ENCODE measurements at places on chromosomes 11 and 22.

GRCh38 chr11:125946712-125947418 is 1.0 kb downstream of the VSIG10L2 start:
- DNase-seq, result no peak

DNA sequence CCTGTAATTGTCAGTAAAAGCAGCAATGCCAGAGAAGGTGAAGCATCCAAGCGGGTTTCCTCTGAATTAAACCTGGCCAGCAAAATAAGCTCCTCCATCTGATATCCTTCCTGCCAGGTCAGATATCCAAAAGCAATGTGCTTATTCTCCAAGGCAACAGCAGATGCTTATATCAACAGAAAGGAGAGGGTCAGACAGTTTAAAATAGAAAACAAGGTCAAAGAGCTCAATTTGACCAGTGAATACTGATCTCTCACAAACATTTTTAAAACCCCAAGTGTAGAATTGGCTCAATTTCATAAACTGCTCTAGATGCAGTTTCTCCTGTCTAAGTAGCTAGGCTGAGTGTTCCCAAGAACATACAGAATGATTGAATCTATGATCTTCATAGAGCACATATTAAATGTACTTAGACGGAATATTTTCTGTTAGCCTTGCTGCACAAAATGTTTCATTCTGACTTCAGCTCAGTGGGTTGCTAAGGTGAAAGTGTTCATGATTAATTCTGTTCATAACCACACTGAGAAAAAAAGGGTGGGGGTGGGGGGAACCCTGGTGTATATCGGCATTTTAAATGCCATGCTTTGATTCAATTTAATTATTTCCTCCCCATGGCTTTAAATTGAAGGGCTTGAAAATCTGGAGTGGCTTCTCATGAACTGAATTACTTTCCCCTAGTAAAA is 174.2 kb upstream of the ARHGAP20 start:
- no peak for DNase-seq

- no peak for DNase-seq
Measured at GRCh38 chr11:24134879-24135589, 361.8 kb upstream of the LUZP2 start.

DNA sequence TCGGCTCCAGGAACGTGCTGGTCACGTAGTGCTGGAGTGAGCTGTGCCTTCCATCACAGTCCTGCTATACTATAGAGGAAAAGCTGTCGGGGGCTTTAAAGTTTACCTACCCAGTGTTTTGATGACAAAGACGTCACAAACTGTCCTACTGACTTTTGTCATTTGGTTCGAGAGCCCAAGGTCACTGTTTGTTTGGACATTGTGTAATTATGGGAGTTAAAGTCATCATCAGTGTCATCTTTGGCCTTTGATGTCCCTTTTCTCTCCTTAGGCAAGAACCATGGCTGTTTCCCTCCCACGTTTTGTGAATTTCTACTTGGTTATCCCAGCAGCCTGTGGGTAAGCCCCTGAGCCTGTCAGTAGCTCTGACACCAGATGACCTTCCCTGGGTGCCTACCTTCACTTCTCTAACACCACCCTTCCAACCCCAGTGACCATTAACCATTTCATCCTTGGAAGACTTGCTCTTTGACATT is 59.3 kb downstream of the SLC1A2 start:
- no peak for DNase-seq

- no peak for DNase-seq
Measured at GRCh38 chr11:119835753-119836152, 106.8 kb upstream of the NECTIN1 start.

- DNase-seq, result no peak
Measured at GRCh38 chr11:128716661-128717210, 22.9 kb downstream of the FLI1 start.

All from natural killer cell (primary cell).